ENCODE measurements at places on chromosomes 1 and 21. TPM values are rescaled to one million over a fixed set of nuclear protein-coding genes. Genes with fewer than 3 reads are reported as not detected.

The GJA4 gene
- 64.2 TPM for total RNA-seq

- DNase-seq: no peak
These were observed 128.9 kb downstream of the TYW3 start for GRCh38 chr1:74861867-74862266.

DNA sequence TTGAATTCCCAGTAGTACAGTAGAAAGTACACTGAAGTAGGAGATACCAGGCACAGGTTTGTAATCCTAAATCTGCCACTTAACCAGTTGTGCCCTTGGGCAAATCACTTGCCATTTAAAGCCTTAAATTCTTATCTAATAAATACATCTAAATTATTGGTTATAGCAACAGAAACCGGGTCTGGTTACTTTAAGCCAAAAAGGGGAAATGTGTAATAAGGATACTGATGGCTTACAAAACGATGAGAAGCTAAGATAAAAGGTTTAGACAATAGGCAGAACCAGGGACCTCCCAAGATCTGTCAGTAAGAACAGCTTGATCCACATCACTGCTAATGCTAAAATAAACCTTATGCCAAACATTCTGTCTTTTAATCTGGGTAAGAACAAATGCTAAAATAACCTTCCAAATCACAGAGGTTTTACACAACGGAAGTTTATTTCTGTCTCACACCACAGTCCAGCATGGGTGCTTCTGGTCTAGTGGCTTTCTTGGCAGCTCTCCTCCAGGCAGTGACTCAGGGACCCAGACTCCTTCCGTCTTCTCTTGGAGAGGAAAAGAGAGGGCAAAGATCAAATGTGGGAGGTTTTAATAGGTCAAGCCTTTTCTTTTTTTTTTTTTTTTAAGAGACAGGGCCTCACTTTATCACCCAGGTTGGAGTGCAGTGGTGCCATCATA lies 16.5 kb upstream of the ZMYM1 start:
- no peak for DNase-seq

DNA sequence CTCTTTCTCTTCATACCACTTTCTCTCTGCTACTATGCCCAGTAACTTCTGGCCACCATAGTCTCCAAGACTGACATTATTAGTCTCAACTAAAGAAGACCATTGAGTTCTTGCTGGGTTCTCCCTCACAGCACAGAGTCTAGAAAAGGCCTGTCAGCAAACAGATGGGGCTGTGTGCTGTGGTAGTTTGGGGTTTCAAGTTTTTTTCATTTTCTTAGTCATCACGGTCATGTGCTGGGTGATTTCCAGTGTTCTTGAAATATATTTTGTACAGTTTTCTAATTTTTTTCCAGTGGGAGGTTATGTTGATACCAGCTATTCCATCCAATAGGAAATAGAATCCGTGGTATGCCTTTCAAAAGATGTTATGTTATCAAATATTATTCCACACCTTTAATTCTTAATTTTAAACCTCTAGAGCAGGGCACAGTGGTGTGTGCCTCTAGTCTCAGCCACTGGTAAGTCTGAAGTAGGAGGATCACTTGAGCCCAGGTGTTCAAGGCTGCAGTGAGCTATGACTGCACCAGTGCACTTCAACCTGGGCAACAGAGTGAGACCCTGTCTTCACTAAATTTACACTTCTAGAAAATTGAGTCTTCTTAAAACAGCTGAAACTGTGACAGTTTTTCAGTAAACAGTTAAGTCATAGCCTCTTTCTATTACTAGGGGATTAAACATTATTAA lies 8.3 kb downstream of the CFHR2 start:
- no peak for DNase-seq

GRCh38 chr1:212566522-212567479 lies 41.8 kb upstream of the ATF3 start:
- no peak for DNase-seq

The S100A3 gene
- total RNA-seq: 3.1 TPM

DNA sequence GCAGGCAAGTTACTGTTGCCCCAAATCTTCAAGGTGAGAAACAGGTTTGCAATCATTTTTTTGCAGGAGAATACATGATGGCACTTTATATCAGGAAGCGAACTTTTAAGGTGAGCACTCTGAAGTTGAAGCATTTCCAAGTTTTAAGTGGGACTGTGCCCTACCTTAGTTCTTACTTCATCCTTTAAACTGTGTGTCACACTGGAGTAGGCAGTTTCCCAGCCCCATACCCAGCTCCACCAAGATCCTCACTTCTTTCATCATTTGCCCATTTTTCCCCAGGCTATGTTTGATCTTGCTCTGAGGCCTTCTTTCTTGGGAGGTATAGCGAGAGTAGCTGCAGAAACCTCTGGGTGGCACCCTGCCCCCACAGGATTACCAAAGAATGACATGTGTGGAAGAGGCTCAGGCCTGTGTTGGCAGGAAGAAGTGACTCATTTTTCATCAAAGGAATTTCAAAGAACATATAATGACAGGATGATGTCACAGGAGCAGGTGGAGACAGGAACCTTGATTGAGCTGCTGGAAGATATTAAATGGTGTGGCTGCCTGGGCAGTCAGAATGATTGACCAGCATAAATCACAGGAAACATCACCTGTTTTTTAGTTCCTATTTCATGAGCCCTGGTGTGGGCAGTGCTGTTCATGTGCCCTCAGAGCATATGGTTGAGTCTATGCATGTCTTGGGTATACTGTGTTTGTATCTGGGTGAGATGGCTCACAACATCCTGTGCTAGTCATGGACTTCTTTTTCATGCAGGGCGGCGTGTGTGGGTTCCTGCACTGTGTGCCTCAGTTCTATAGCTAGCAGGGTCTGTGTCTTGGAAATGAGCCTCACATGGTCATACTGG lies 20.8 kb upstream of the MACF1 start:
- no peak for DNase-seq

Measured in thoracic aorta (tissue), 2 donors.